ENCODE measurements at places on chromosomes 2 and 18. TPM values are rescaled to one million over a fixed set of nuclear protein-coding genes. Genes with fewer than 3 reads are reported as not detected.

TMEM131 gene
- 14.4 TPM for polyA plus RNA-seq

PSMA8 gene
- 2.1 TPM for polyA plus RNA-seq

SLC5A7 gene
- not detected for polyA plus RNA-seq

RABL2A gene
- polyA plus RNA-seq: 13.6 TPM

EPAS1 gene
- 1.4 TPM for polyA plus RNA-seq

CRYBA2 gene
- polyA plus RNA-seq: not detected

GPR155 gene
- polyA plus RNA-seq: 12.6 TPM

ACTG2 gene
- not detected for polyA plus RNA-seq

MPV17 gene
- 118 TPM for polyA plus RNA-seq

GRCh38 chr2:152584301-152584700 is 133.0 kb downstream of the PRPF40A start:
- no peak overlapping the region for H3K27ac ChIP-seq
- no peaks in the 10 kb centered on the region for H3K27me3 ChIP-seq
- H3K4me3 ChIP-seq: no peak overlapping the region
- DNase-seq: no peak
- no peaks in the 10 kb centered on the region for H3K4me1 ChIP-seq
- H3K36me3 ChIP-seq: no peaks in the 10 kb centered on the region

- H3K4me3 ChIP-seq: no peak overlapping the region
- H3K36me3 ChIP-seq: no peaks in the 10 kb centered on the region
- H3K27ac ChIP-seq: peak overlapping the region; percentile 66
- H3K4me1 ChIP-seq: peaks cover 78% of the 10 kb centered on the region
These were observed 66.6 kb downstream of the ZFP36L2 start for GRCh38 chr2:43159797-43160196.

GRCh38 chr18:7133181-7133580 is 15.6 kb upstream of the LAMA1 start:
- DNase-seq: no peak
- H3K36me3 ChIP-seq: no peaks in the 10 kb centered on the region
- no peak overlapping the region for H3K4me3 ChIP-seq
- H3K4me1 ChIP-seq: no peaks in the 10 kb centered on the region
- no peak overlapping the region for H3K27ac ChIP-seq
- H3K27me3 ChIP-seq: no peaks in the 10 kb centered on the region

DNA sequence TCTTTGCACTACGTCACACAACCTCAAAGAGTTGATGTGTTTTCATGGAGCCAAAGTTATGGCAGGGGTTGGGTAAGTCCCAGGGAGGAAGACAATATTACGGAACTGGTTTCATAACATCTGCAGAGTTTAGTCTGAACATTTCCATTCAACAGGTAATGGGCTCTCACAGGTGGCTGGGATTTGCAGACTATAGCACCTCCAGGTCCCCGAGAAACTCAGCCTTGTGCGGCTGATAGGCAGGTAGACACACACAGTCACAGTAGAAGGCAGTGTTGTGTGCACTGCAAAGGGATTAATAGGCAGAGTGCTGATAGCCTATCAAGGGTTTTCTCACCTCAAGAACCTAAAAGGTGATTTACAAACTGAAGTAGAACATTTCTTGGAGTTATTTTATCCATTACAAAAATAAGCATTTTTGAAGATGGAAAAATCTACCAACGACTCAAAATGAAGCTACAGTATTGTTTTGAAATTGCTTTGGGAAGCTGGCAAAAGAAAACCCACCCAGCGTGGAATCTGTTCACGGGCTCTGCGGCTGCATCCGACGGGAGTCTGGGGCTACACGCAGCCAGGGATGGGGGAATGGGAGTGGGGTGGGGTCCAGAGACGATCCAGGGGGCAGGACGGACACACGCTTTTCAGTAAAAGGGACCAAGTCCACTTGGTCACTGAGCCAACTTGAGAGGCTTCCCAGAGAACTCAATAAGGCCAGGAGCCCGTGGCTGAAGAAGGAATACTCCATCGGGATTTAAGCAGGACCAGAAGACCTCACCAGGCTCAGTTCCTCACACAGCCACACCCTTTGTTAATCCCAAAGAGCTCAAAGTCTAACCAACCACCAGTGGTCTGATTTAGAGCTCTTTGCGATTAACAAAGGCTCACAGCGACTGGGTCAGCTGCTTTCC is 82.9 kb downstream of the CHRNA1 start:
- H3K27ac ChIP-seq: peak overlapping the region; percentile 71
- peak overlapping the region; percentile 67 for H3K4me3 ChIP-seq
- no peaks in the 10 kb centered on the region for H3K27me3 ChIP-seq
- H3K36me3 ChIP-seq: no peaks in the 10 kb centered on the region

DNA sequence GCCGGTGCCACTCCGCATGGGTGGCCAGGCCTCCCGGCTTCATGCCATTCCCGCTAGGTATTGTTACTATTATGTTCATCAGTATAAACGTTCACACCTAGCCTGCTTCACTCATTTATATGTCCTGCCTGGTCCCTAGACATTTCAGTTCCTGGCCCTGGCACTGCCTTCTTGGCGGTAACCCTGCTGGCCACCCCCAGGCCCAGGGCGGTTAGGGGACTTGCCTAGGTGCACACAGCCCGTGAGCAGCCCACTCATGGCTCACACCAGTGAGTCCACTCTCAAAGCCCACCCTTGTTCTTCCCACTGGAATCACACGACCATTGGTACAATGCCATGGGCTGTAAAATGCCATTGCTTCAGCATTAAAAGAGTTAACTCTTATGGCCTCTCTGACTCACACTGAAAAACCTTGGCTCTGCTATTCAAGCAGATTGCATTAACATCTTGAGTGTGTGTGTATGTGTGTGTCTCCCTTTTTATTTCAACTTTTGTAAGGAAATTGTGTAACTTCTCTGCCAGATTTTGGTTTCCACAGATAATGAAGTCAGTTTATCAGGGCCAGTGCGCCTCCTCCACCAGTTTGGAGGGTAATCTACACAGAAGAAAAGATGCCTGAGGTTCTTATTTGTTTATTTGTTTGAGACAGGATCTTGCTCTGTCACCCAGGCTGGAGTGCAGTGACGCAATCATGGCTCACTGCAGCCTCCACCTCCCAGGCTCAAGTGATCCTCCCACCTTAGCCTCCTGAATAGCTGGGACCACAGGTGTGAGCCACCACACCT is 74.2 kb downstream of the RAB31 start:
- H3K27ac ChIP-seq: no peak overlapping the region
- no peaks in the 10 kb centered on the region for H3K36me3 ChIP-seq
- no peak overlapping the region for H3K4me3 ChIP-seq
- no peaks in the 10 kb centered on the region for H3K4me1 ChIP-seq
- H3K27me3 ChIP-seq: no peaks in the 10 kb centered on the region

DNA sequence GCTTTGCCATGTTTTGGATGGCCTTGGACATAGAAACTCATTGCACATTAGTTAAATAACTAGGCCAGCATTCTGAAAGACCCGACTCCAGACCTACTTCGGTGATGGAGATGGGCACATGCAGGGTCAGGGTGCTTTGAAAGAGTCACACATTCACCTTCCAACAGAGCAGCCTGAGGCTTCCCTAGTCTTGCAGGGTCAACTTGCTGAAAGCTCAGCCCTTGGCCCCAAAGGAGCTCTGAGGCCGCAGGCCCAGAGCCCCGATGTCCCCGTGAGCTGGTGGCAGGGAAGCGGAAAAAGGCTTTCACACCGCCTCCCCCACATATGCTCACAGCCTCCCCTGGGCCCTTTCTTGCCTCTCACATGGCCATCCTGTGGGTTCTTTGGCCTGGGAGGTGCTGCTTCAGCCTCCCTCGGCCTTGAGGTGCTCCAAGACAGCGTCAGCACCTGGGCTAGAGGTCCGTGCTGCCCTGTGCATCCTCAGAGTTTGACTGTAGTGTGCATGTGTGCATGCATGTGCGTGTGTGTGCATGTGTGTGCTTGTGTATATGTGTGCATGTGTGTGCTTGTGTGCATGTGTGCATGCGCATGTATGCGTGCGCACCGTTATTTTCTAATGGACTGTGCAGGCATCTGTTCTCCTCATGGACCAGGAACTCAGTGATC is 21.6 kb downstream of the LDLRAD4 start:
- no peaks in the 10 kb centered on the region for H3K36me3 ChIP-seq
- no peak for DNase-seq
- H3K4me1 ChIP-seq: no peaks in the 10 kb centered on the region
- H3K4me3 ChIP-seq: no peak overlapping the region

DNA sequence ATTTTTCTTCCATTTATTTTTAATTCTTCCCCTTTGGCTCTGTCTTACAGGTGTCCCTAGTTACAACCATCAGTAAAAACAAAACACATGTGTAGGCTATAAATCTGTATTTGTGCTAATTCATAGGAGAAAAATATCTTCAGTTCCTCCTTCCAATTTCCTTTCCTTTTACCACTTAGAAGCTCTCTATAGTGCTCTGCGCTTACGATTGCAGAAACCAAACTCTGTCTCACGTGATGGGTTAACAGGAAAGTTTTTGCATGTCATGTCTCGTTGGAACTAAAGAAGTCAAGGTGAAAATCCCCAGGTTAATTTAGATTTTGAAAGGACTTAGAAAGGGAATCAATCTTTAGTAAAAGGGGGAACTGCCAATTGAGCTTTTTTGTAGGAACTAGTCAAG is 1390.5 kb upstream of the ZEB2 start:
- H3K27ac ChIP-seq: no peak overlapping the region
- no peak overlapping the region for H3K4me3 ChIP-seq
- H3K4me1 ChIP-seq: no peaks in the 10 kb centered on the region
- H3K36me3 ChIP-seq: no peaks in the 10 kb centered on the region
- H3K27me3 ChIP-seq: no peaks in the 10 kb centered on the region

DNA sequence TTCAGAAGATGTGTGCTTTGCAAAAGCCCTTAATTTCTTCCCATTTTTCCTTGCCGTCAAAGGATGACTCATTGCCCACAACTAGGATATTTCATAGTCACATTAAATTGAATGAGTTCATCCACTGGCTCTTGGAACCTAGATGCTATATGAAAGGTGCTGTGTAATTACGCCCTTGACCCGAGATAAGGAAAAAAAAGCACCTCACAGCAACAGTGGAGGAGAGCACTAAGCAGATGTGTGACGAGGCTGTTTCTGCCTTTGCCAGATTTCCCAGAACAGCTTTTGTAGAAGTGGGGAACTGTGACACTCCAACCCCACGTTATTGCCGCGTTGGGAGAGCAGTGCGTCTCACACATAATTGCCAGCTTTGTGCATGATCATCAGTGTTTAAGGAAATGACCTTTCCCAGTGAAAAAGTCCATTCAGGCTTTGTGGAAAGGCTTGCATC is 33.3 kb upstream of the TMEM87B start:
- no peak for DNase-seq
- no peaks in the 10 kb centered on the region for H3K4me1 ChIP-seq
- no peaks in the 10 kb centered on the region for H3K36me3 ChIP-seq
- H3K27ac ChIP-seq: no peak overlapping the region
- no peaks in the 10 kb centered on the region for H3K27me3 ChIP-seq

- no peaks in the 10 kb centered on the region for H3K36me3 ChIP-seq
- H3K27me3 ChIP-seq: peaks cover 5% of the 10 kb centered on the region
- no peak overlapping the region for H3K27ac ChIP-seq
- H3K4me3 ChIP-seq: no peak overlapping the region
These were observed 191.9 kb upstream of the TCF4 start for GRCh38 chr18:55779691-55780585.

- H3K36me3 ChIP-seq: no peaks in the 10 kb centered on the region
- no peaks in the 10 kb centered on the region for H3K27me3 ChIP-seq
- no peak for DNase-seq
- no peak overlapping the region for H3K27ac ChIP-seq
These were observed 165.2 kb upstream of the FOSL2 start for GRCh38 chr2:28227498-28227897.

DNA sequence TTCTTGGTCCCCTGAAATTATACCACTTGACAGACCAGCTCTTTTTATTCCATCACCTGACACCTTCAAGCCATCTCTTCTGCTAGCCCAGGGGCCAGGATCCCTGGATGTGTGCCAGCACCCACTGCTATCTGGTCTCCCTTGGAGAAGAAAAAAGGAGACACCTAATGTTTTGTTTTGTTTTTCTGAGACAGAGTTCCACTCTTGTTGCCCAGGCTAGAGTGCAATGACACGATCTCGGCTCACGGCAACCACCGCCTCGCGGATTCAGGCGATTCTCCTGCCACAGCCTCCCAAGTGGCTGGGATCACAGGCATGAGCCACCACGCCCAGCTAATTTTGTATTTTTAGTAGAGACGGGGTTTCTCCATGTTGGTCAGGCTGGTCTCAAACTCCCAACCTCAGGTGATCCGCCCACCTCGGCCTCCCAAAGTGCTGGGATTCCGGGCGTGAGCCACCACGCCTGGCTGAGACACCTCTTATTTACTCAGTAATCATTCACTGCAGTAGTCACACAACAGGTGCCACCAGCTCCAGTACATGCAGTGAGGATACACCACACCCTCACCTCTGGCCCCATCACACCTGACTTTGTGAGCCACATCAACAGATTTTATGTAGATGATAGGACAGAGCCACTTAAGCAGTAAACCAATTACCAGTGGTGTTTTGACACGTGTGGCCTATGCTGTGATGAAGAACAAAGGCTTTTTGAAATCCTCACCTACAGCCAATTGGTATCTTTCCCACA is 42.8 kb upstream of the PCBP1 start:
- no peaks in the 10 kb centered on the region for H3K27me3 ChIP-seq
- no peak overlapping the region for H3K4me3 ChIP-seq
- DNase-seq: no peak

DNA sequence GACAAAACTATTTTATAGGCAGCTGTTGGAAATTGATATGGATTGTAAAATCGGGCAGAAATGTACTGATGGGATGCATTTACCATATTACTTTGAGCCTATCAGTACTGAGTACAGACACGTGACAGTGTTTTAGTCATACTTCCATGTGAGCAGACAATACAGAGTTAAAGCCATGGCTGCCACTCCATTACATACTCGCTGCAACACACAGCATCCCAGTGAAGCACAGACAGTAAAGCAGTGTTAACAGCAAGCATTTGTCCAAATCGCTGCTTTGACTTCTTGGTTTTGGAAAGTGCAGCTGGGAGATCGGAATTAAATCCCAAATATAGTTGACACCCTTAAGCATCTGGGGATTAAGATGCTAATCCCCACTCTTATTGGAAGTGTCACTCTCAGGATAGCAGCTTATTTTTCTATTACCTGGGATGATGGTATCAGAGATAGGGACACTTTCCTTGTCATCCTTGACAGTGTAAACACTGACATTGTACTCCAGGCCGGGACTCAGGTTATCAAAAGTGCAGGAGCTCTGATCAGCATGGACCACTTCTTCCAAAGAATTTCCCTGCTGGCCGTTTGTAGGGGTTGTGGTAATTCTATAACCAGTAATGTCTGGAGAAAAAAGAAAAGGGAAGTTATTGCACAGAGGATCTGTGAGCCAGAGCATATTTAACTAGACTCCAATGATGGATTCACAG is 41.6 kb downstream of the FN1 start:
- no peak for DNase-seq
- H3K36me3 ChIP-seq: no peaks in the 10 kb centered on the region
- no peak overlapping the region for H3K4me3 ChIP-seq
- H3K4me1 ChIP-seq: no peaks in the 10 kb centered on the region
- no peak overlapping the region for H3K27ac ChIP-seq
- H3K27me3 ChIP-seq: no peaks in the 10 kb centered on the region

- H3K4me1 ChIP-seq: no peaks in the 10 kb centered on the region
- no peaks in the 10 kb centered on the region for H3K27me3 ChIP-seq
- DNase-seq: no peak
- no peak overlapping the region for H3K27ac ChIP-seq
These were observed 377.2 kb downstream of the LRATD1 start for GRCh38 chr2:15009681-15010080.

GRCh38 chr2:58768715-58769080 is 527.6 kb upstream of the FANCL start:
- H3K4me3 ChIP-seq: no peak overlapping the region
- no peak for DNase-seq
- H3K27me3 ChIP-seq: no peaks in the 10 kb centered on the region
- no peaks in the 10 kb centered on the region for H3K4me1 ChIP-seq
- H3K36me3 ChIP-seq: no peaks in the 10 kb centered on the region
- H3K27ac ChIP-seq: no peak overlapping the region

All from CD8-positive, alpha-beta memory T cell (primary cell).